ENCODE measurements at places on chromosomes 3 and 15. TPM values are rescaled to one million over a fixed set of nuclear protein-coding genes. Genes with fewer than 3 reads are reported as not detected.

DNA sequence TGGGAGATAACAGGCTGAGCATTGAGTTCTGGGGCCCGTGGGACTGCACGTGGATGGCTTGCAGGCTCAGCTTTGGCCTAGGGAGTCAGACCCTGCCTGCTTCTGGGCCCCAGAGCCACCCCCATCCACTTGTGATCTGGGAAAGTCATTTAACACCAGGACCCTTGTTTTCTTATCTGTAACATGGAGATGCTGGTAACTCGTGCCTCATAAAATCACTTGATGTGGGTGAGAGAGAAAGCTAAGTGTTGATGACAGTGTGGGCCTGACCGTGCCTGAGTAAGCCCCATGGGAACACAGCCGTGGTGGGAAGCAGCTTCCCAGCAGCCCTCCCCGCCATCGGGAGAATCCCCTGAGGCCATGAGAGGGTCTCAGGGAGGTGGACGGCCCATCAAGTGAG is 378.1 kb downstream of the GABRB3 start:
- H3K4me3 ChIP-seq: no peak overlapping the region
- H3K4me1 ChIP-seq: no peaks in the 10 kb centered on the region
- H3K36me3 ChIP-seq: no peaks in the 10 kb centered on the region
- H3K27me3 ChIP-seq: no peaks in the 10 kb centered on the region
- H3K27ac ChIP-seq: no peak overlapping the region

- no peaks in the 10 kb centered on the region for H3K36me3 ChIP-seq
- no peak overlapping the region for H3K27ac ChIP-seq
- no peaks in the 10 kb centered on the region for H3K27me3 ChIP-seq
- H3K4me3 ChIP-seq: no peak overlapping the region
- DNase-seq: peak; percentile 53
- peaks cover 17% of the 10 kb centered on the region for H3K4me1 ChIP-seq
Measured at GRCh38 chr3:195256639-195257453, 14.1 kb downstream of the XXYLT1 start.

GRCh38 chr15:31502541-31503229 is 176.1 kb downstream of the KLF13 start:
- DNase-seq: no peak
- H3K4me1 ChIP-seq: peaks cover 14% of the 10 kb centered on the region
- no peak overlapping the region for H3K27ac ChIP-seq
- no peaks in the 10 kb centered on the region for H3K36me3 ChIP-seq
- H3K27me3 ChIP-seq: peaks cover 11% of the 10 kb centered on the region

GRCh38 chr3:177057768-177058167 is 139.5 kb downstream of the TBL1XR1 start:
- H3K4me3 ChIP-seq: no peak overlapping the region
- H3K4me1 ChIP-seq: peaks cover 19% of the 10 kb centered on the region
- H3K27me3 ChIP-seq: no peaks in the 10 kb centered on the region
- peak; percentile 76 for DNase-seq

MCTP2 gene
- total RNA-seq: 49.8 TPM

- peaks cover 7% of the 10 kb centered on the region for H3K36me3 ChIP-seq
- H3K27me3 ChIP-seq: no peaks in the 10 kb centered on the region
- H3K4me3 ChIP-seq: no peak overlapping the region
- H3K4me1 ChIP-seq: no peaks in the 10 kb centered on the region
Measured at GRCh38 chr3:123272547-123272946, 70.8 kb downstream of the SEC22A start.

CTXND1 gene
- not detected for total RNA-seq

- H3K27me3 ChIP-seq: peaks cover 22% of the 10 kb centered on the region
- H3K4me1 ChIP-seq: peaks cover 5% of the 10 kb centered on the region
- H3K36me3 ChIP-seq: no peaks in the 10 kb centered on the region
- H3K27ac ChIP-seq: no peak overlapping the region
- no peak overlapping the region for H3K4me3 ChIP-seq
- DNase-seq: no peak
Measured at GRCh38 chr3:101976473-101976872, 127.2 kb downstream of the NFKBIZ start.

CLPX gene
- 63.5 TPM for total RNA-seq

DNA sequence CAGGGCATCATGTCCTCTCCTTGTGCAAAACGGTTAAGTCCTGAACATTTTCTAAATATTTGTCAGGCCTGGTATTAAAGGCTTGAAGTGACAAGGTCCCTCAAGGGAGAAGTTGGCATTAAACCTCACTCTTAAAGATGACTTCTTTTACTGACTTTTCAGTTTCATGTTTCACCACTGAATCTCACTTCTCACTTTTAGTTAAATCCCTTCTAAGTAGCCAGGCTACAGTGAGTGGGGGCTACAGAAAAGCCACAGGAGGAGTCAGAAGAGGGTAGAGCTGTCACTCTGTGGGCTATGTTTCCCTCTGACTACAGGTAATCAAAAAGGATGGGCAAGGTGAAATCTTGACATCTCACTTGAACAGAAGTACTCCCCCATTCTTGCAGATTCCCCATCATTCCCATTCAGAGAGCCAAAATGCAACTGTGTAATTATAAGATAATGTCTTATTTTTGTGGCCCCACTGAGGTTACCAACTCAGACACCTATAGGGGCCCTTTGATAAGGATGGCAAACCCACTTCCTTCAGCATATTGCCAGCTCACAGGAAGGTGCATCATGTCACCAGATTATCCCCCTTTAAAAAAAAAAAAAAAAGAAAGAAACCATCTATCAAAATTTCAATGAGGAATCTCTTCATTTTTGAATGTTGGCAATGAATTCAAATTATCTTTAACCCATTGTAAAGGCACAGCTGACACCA is 790.1 kb upstream of the CFAP20DC start:
- no peak overlapping the region for H3K4me3 ChIP-seq
- peaks cover 14% of the 10 kb centered on the region for H3K4me1 ChIP-seq
- no peak for DNase-seq
- peaks cover 26% of the 10 kb centered on the region for H3K36me3 ChIP-seq

FILIP1L gene
- 1.4 TPM for total RNA-seq

REC114 gene
- not detected for total RNA-seq

ACY1 gene
- total RNA-seq: 58.7 TPM

CEP97 gene
- total RNA-seq: 22.8 TPM

COL7A1 gene
- 0.56 TPM for total RNA-seq

DNA sequence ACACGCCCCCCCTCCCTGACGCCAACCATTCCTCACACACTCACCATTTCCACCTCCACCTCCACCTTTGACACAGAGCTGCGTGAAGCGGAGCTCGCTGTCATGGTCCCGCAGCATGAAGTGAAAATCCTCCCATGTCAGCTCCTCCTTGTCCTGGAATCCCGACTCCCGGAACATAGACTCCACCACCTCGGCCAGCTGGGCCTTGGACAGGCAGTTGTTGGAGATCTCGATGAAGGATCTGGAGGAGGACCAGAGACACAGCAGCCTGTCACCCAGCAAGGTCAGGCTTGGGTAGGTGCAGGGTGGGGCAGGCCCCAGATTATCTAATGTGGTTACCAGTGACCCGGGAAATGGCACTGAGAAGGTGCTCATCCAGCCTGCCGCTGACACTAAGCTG is 12.2 kb downstream of the DUOX2 start:
- no peaks in the 10 kb centered on the region for H3K27me3 ChIP-seq
- no peaks in the 10 kb centered on the region for H3K4me1 ChIP-seq
- no peak overlapping the region for H3K27ac ChIP-seq
- no peak for DNase-seq

TTLL13 gene
- total RNA-seq: 1.4 TPM

KBTBD13 gene
- total RNA-seq: not detected

MLF1 gene
- total RNA-seq: 0.50 TPM

DNA sequence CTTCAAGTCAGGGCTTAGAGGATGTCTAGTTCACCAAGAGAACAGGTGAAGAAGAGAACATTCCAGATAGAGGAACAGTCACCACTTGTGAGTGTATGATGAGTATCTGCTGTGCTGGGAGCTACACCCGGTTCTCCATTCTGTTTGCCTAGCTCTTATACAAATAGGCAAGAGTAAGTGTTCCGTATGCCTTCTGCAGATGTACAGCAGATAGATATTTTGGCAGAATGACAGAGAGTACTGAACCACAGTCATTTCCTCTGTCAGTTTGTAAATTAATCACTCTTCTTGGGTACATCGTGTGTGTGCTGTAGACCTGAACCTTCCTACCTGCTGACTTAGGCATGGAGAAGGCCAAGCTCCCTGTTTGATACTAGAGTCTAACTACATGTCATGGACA is 108.3 kb upstream of the CTDSPL start:
- no peak for DNase-seq
- no peak overlapping the region for H3K4me3 ChIP-seq
- H3K27ac ChIP-seq: no peak overlapping the region
- peaks cover 18% of the 10 kb centered on the region for H3K27me3 ChIP-seq
- no peaks in the 10 kb centered on the region for H3K36me3 ChIP-seq

DNA sequence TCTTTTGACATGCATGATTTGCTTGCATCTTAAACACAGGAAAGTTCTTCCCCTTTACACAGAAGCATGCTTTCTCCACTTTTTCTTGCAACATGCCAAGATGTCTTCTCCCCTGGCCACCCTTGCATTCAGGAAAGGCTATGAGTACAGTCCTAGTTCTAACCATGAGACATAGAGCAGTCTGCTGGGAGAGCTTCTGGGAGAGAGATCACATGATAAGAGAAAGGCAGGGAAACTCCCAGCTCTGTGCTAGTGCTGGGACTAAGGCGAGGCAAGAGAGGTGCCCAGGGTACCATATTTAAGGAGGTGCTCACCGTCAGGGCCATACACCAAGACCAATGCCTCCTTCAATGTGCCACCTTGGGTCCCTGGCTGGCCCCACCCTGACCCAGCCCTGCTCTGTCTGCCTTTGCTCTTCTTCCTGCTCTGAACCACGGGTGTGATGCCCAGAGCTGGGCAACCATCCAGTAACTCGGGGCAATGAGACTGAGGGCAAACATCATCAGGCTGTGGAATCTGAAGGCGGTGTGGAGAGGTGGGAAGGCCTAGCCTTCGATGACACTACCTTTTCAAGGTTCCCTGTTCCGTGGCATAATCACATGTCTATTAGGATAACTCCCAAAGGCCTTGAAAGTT is 77.4 kb upstream of the PRR20G start:
- H3K27me3 ChIP-seq: peaks cover 4% of the 10 kb centered on the region
- no peak overlapping the region for H3K27ac ChIP-seq
- no peaks in the 10 kb centered on the region for H3K4me1 ChIP-seq

RARB gene
- total RNA-seq: not detected

- H3K27me3 ChIP-seq: no peaks in the 10 kb centered on the region
- no peaks in the 10 kb centered on the region for H3K36me3 ChIP-seq
- DNase-seq: no peak
- H3K4me3 ChIP-seq: no peak overlapping the region
Measured at GRCh38 chr3:158050461-158050860, 55.8 kb downstream of the SHOX2 start.

Data from activated CD4-positive, alpha-beta T cell treated with anti-CD3 and anti-CD28 coated beads, Interleukin-2, amount 10 ng/mL, durations not matched to agents 24 days and 14 days (primary cell).